ENCODE measurements at places on chromosomes 7 and 10. TPM values are rescaled to one million over a fixed set of nuclear protein-coding genes. Genes with fewer than 3 reads are reported as not detected.

DNA sequence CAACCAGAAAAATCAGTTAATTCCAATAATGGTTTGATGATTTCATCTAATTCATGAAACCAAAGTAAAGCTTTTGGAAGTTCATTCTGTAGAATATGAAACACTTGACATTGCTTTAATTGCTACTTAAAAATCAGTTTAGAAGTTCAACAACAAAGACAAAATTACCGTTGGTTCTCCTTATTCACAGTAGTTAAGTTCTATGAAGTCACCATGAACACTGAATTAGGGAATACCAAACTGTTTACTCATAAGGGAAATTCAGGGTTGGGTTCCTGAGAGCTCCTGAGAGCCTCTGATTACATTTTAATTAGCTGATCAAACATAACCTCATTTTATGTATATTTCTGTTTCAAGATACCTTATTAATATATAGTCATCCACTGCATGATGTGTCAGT, 46.2 kb downstream of the ZNF438 start:
- DNase-seq: no peak

GRCh38 chr7:98283127-98283886, 1.8 kb downstream of the BRI3 start:
- no peak for DNase-seq

SHOC2 gene
- 51.4 TPM for total RNA-seq

DNA sequence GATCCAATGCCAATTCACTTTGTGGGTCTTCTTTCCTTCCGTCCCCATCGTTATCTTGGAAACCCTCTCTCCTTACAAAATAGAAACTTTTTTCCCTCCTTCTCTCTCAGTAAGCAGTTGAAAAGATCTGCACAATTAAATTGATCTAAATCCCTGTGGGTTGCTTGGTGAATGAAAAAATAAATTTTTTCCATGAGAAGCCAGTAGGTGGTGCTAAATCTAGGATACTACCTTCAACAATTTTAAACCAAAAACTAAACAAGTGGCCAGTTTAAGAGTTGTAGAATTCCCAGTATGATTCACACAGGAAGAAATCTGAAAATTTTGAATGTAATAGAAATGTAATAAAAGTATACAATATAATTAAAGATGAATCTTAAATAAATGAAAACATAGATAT, 990.3 kb upstream of the ZNF722 start:
- no peak for DNase-seq

COL17A1 gene
- total RNA-seq: 0.22 TPM

- no peak for DNase-seq
These were observed 748 bp upstream of the SH3PXD2A start for GRCh38 chr10:103855852-103856796.

LFNG gene
- total RNA-seq: 6.2 TPM

Measured in cardiac septum (tissue), 1 donor.